Neural progenitor cell (in vitro differentiated cells): ENCODE measurements at places on chromosomes 13 and 19.

GRCh38 chr13:97124915-97125809 is 97.0 kb upstream of the MBNL2 start:
- peak; percentile 38 for DNase-seq

DNA sequence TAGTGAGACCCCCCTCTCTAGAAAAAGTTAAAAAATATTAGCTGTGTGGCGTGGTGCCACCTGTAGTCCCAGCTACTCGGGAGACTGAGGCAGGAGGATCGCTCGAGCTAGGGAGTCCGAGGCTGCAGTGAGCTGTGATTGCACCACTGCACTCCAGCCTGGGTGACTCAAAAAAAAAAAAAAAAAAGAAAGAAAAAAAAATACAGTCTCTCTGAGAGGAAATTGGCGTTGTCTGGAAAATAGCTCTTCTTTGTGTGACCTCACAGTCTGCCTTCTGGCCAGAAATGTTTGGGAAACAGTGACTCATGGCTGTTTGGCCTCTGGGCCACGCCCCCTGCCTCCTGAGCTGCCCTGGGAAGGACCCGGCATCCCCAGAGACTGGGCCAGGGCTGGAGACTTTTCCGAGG is 10.7 kb downstream of the MARCHF2 start:
- DNase-seq: no peak

GRCh38 chr19:913080-913748 is at the start of gene R3HDM4:
TSS of gene R3HDM4 (minus strand) at chr19:913219. CDS start at chr19:913157, 62 bp downstream.
- peak; percentile 86 for DNase-seq

- DNase-seq: peak; percentile 5
These were observed 1.2 kb downstream of the NUDT15 start for GRCh38 chr13:48038761-48039160.

DNA sequence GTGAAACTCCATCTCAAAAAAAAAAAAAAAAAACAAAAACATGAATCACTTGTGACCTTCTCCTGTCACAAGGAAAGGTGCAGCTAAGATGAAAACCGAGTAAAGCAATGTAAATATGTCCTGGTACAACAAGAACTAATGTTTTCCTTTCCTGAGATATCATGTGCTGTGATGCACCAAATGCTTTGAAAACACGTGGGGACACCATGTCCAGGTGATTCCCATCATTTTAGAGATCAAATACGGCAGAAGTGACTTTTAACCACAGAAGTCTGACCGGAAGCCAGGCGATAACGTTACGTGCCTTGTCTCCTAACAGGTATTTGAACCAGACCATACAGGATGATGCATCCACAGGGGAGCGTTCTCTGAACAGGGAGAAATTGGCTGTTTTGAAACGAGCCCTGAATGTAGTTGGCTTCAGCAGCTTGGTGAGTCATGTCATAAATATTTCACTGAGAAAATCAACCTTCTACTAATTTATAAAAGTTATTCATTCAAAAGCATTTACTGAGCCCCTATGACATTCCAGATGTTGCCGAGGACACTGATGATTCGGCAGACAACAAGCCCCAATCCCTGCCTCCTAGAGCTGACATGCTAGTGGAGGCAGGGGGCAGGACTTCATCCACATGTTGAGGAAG is 328.1 kb downstream of the MYO16 start:
- peak; percentile 8 for DNase-seq

DNA sequence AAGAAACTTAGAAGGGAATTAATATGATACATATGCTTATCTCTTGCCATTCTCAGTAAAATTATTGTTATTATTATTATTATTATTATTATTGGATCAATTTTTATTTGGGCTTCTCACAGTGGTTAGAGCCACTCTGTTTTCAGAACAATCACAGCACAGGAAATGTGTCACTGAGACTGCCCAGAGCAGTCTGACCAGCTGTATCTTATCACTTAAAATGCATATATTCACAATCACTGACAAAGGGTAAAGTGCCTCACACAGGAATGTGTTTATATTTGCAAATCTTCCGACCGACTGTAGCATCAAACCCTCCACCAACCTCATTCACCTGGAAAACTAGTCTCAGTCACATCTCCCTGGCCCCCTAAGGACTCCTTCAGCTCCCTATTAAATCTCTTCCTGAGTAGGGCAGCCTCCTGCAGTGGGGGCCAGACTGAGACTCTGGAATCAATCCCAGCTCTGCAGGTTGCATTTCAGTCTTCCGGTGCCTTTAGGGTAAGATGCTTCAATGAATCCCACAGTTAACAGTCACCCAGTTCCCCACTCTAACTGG is 738.3 kb upstream of the SLITRK5 start:
- peak; percentile 56 for DNase-seq

GRCh38 chr19:15779756-15780476 is 7.5 kb upstream of the OR10H5 start:
- DNase-seq: no peak

DNA sequence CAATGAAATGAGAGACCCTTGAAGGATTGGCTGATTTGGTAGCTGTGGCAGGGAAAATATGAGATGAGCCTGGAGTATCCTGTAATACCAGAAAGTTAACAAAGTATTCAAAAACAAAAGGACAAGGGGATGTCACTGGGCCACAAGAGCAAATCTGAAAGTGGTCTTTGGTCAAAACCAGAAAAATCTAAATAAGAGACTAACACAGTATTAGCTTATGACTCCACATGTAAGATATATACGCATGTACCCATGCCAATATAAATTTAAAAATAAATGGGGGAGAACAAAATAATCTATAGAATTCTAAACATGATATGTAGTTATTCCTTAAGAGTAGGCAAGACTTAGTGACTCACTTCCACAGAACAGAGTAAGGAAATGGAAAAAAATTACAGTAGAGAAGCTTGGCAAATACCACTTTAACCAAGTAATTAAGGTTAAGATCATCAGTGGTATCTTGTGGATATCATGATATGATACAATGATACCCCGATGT is 16.9 kb downstream of the KLF12 start:
- DNase-seq: no peak

DNA sequence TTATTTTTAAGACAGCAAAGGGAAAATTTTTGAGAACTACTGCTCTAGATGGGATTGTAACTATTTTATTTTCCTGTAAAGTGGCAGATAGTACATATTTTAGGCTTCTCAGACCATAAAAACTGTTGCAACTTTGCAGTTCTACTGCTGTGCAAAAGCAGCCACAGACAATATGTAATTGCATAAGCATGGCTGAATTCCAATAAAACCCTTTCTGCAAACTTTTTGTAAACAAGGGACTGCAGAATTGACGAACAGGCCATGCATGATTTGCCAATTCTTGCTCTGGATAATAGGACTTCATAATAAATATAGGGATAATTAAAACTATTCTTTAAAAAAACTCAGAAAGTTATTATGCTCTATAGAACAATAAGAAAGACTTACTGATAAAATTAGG is 149.1 kb downstream of the SLITRK5 start:
- no peak for DNase-seq

DNA sequence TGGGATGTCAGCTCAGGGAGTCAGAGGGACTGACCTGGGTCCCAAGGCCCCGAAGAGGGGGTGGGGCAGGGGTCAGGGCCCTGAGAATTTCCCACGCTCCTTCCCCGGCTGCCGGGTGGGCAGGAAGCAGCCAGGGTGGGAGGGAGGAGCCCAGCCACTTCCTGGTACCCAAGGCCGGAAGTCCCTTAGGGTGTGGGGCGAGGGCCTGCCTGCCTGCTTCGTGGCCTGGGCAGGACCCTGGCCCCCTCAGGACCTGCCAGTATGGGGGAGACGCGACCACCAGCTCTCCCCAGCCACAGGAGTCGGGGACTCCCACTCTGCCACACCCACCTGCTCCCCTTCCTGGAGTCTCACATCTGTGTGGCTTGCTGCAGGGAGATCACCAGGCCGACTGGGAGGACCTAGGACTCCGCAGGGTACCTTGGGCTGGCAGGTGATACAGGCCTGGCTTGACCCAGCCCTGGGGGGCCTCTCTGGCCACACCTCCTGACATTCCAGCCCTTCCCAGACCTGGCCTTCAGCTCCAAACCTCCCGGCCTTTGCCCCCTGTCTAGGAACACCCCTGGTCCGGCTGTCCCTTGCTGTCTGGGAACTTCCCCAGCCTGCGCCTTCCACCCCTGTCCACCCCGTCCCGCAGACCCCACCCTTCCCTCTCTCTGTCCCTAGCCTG is 9.8 kb upstream of the CIRBP start:
- peak; percentile 71 for DNase-seq

DNA sequence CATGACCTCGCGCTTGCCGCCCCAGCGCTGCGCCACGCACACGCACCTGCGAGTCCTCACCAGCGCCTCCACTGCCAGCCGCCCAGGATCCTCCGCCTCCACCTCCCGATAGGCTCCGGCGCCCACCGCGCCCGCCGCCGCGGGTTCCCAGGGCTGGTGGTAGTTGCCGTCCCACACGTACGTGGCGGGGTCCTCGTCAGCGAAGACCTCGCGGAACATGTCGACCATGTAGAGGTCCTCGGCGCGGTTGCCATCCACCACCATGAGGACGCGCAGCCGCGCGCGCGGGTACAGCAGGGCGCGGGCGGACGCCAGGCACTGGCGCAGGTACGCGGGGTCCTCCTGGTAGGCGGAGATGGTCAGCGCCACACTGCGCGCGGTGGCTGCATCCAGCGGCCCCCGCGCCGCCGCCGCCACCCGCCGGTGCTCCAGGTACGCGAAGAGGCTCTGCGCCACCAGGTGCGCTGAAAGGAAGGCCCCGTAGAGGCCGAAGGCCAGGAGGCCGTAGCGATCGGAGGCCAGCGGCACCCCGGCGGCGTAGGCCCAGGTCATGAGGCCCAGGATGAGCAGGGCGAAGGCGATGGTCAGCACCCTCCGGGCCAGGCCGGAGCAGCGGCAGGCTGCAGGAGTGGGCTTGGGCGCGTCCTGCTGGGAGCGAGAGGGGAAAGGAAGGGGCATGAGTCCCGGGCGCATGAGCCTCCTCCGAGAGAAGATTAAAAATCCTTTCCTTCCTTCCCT is 4.4 kb downstream of the HAS1 start:
- peak; percentile 43 for DNase-seq

- peak; percentile 70 for DNase-seq
These were observed 1.4 kb upstream of the QTRT1 start for GRCh38 chr19:10699650-10700335.

DNA sequence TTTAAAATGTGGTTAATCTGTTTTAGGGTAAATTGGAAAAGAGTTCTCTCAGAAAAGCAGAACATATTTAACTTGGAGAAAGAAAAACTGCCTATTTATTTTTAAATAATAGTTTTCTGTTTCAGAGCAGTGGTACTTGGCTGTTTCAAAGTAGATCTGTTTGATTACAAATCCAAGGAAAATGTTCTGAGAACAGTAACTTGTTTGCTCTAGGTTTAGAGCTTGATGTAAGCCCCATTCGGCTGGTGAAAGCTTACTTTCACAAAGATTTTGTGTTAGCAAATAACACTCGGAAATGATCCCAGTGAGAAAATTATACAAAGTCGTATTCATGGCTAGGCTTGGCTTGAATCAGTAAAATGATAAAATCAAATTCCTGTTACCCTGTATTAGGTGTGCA is 395.8 kb upstream of the GPC6 start:
- DNase-seq: no peak

DNA sequence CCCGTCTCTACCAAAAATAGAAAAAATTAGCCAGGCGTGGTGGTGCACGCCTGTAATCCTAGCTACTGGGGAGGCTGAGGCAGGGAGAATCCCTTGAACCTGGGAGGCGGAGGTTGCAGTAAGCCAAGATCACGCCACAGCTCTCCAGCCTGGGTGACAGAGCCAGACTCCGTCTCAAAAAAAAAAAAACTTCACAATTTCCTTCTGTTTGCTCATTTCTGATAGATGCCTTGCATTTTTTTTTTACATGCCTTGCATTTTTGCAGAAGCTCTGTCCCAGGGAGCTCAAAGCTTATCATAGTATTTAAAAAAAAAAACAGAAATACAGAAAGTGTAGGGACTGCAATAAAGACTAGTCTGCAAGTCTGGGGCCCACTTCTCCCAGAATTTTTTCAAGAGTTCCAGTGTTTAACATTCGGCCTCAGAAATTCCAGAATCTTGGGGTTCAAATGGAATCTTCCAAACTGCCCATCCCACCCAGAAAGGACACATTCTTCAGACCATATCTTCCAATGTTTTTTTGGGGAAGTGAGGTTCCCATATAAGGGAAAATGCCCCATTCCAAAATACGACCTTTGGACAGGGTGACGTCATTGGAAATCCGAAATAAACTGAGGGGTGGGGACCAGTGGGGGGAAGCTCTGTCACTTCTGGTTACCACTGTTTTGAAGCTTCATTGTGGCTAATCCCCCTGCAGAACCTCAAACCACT is 17.2 kb upstream of the RAB8A start:
- no peak for DNase-seq

- DNase-seq: no peak
These were observed 24.7 kb downstream of the FRY start for GRCh38 chr13:32056316-32056715.

DNA sequence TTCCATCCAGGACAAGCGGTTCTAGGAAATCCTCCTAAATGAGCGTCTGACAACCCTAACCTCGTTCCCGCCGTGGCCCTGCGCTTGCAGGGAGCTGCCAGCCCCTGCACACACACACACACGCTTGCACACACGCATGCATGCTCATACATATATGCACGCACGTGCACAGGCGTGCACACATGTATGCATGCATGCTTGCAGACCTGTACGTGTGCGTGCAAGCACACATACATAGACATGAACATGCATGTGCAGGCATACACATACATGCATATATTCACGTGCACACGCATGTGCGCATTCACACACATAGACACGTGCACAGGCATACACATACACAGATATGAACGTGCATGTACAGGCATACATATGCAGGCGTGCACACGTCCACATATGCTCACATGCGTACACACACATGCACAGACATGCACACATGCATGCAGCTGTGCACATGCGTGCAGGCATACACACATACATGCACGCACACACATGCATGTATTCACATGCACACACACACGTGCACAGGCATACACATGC is 35.6 kb downstream of the SMIM24 start:
- no peak for DNase-seq

DNA sequence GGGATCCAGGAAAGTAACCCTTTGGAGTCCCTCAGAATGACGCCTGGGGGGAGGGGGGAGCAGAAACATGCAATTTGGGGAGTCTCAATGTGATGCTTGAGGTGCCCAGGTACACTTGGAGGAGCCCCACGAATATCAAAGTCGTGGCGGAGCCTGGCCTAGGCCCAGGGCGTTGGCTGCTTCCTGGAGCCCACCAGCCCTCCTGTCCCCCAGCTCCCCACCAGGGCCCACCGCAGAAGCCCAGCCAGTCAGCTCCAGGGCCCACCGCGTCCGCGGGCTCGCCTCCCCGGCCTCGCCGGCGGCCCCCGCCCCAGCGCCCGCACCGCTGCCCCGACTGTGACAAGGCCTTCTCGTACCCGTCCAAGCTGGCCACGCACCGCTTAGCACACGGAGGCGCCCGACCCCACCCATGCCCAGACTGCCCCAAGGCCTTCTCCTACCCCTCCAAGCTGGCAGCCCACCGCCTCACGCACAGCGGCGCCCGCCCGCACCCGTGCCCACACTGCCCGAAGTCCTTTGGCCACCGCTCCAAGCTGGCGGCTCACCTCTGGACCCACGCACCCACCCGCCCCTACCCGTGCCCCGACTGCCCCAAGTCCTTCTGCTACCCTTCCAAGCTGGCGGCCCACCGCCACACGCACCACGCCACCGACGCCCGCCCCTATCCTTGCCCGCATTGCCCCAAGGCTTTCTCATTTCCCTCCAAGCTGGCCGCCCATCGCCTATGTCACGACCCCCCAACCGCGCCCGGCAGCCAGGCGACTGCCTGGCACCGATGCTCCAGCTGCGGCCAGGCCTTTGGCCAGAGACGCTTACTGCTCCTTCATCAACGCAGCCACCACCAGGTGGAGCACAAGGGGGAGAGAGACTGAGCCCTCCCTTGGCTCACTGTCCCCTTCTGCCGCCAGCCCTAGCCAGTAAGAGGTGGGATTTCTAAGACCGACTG is 2.1 kb downstream of the ZNF575 start:
- DNase-seq: peak; percentile 92
